Tibial artery (tissue), 4 donors: ENCODE measurements at places on chromosomes 16 and 17.

- peak; percentile 84 for DNase-seq
- peak overlapping the region; percentile 90 for H3K27ac ChIP-seq
- peaks cover 37% of the 10 kb centered on the region for H3K36me3 ChIP-seq
- H3K4me3 ChIP-seq: peak overlapping the region; percentile 91
- no peaks in the 10 kb centered on the region for H3K27me3 ChIP-seq
These were observed 290 bp downstream of the TLCD1 start for GRCh38 chr17:28725660-28726225.

GRCh38 chr16:13560151-13560550, 359.8 kb upstream of the ERCC4 start:
- no peak overlapping the region for H3K27ac ChIP-seq
- peaks cover 2% of the 10 kb centered on the region for H3K27me3 ChIP-seq
- H3K36me3 ChIP-seq: no peaks in the 10 kb centered on the region
- no peak overlapping the region for H3K4me3 ChIP-seq

GRCh38 chr16:47477679-47478078, 16.5 kb downstream of the PHKB start:
- no peaks in the 10 kb centered on the region for H3K36me3 ChIP-seq
- H3K27me3 ChIP-seq: no peaks in the 10 kb centered on the region
- no peak overlapping the region for H3K4me3 ChIP-seq
- H3K27ac ChIP-seq: no peak overlapping the region
- peaks cover 3% of the 10 kb centered on the region for H3K4me1 ChIP-seq

DNA sequence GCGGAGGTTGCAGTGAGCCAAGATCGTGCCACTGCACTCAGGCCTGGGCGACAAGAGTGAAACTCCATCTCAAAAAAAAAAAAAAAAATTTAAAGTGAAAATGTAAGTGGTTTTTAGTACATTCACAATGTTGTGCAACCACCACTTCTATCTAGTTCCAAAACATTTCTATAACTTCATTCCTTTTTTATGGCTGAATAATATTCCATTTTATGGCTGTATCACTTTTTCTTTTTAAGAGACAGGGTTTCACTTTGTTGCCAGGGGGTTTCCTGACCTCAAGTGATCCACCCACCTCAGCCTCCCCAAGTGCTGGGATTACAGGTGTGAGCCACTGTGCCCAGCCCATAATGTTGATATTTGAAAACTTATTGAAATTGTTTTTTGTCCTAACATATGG, 11.7 kb upstream of the CMTM3 start:
- H3K4me3 ChIP-seq: no peak overlapping the region
- no peak overlapping the region for H3K27ac ChIP-seq
- H3K4me1 ChIP-seq: no peaks in the 10 kb centered on the region
- no peaks in the 10 kb centered on the region for H3K36me3 ChIP-seq

DNA sequence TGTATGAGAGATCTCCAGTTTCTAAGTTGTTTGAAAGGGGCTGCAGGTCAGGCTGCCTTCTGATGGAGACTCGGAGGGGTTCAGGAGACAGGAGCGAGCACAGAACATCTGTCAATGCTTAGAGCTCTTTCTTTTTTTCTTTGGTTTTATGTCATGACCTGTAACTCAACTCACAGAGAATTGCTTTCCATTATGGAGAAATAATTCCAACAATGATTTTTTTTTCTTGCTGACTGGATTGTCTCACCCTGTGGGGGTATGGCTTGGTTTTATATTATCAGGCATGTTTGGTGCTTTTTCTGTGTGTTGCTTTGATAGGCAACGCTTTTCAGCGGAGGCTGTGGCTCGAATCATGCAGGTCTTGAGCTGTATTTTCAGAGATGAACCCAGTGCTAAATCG, 10.7 kb upstream of the KCNJ2 start:
- no peak overlapping the region for H3K27ac ChIP-seq
- no peak overlapping the region for H3K4me3 ChIP-seq
- no peak for DNase-seq
- H3K27me3 ChIP-seq: no peaks in the 10 kb centered on the region
- H3K36me3 ChIP-seq: no peaks in the 10 kb centered on the region
- no peaks in the 10 kb centered on the region for H3K4me1 ChIP-seq

GRCh38 chr17:1736348-1737281, 6.1 kb upstream of the SERPINF2 start:
- no peaks in the 10 kb centered on the region for H3K4me1 ChIP-seq
- H3K27ac ChIP-seq: no peak overlapping the region
- DNase-seq: no peak
- H3K4me3 ChIP-seq: no peak overlapping the region

GRCh38 chr16:68228652-68229051, 7.3 kb downstream of the ESRP2 start:
- H3K27ac ChIP-seq: no peak overlapping the region
- no peaks in the 10 kb centered on the region for H3K4me1 ChIP-seq
- no peak overlapping the region for H3K4me3 ChIP-seq
- no peak for DNase-seq

GRCh38 chr16:4805231-4805630, 2.8 kb upstream of the ROGDI start:
- DNase-seq: no peak
- H3K27me3 ChIP-seq: no peaks in the 10 kb centered on the region
- peaks cover 21% of the 10 kb centered on the region for H3K36me3 ChIP-seq
- no peak overlapping the region for H3K4me3 ChIP-seq
- H3K27ac ChIP-seq: no peak overlapping the region

GRCh38 chr16:58393138-58393504, 850 bp downstream of the GINS3 start:
- peak overlapping the region; percentile 61 for H3K27ac ChIP-seq
- H3K4me3 ChIP-seq: peak overlapping the region; percentile 79
- no peak for DNase-seq
- H3K36me3 ChIP-seq: no peaks in the 10 kb centered on the region
- no peaks in the 10 kb centered on the region for H3K27me3 ChIP-seq

DNA sequence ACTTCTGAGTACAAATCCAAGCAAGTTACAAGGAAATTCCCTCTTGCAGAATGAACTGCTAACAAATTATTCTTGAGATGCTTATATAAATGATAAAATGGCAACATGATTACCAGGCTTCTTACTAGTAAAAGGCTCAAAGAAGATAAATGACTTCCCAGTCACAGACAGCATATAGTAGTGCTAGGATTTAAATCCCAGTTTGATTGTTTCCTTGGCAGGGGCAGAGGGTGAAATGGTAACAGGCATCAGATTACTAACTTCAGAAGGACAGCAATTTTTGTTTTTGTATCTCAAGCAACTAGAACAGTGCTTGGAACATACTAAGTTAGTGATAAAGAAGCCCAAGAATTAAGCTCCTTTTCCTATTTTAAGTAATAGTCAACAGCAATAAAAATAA, 102.8 kb downstream of the SSH2 start:
- H3K4me3 ChIP-seq: no peak overlapping the region
- H3K27ac ChIP-seq: no peak overlapping the region
- H3K27me3 ChIP-seq: no peaks in the 10 kb centered on the region
- no peaks in the 10 kb centered on the region for H3K36me3 ChIP-seq
- DNase-seq: no peak

DNA sequence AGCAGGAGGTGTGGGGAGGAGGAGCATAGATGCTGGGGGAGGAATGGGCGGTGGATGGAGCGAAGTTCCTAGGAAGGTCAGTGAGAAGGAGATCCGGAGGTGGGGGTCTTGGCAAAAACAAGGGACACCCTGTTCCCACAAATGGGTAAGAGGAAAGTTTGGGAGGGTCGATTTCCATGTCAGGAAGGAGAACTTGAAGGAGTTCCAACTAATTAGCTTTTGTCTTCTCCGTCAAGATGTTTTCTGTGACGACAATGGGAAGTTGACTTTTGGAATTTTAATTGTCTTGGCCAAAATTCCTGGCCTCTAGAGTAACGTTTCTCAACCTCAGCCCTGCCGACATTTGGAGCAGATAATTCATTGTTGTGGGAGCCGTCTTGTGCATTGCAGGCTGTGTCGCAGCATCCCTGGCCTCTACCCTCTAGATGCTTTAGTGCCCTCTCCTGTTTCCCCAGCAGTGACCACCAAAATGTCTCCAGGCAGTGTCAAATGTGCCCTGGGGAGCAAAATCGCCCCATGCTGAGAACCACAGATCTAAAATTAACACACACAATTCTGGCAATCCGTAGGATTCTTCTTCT, 97.1 kb downstream of the PITPNC1 start:
- H3K4me3 ChIP-seq: no peak overlapping the region
- H3K4me1 ChIP-seq: peaks cover 13% of the 10 kb centered on the region
- no peak overlapping the region for H3K27ac ChIP-seq
- DNase-seq: peak; percentile 32
- no peaks in the 10 kb centered on the region for H3K36me3 ChIP-seq

DNA sequence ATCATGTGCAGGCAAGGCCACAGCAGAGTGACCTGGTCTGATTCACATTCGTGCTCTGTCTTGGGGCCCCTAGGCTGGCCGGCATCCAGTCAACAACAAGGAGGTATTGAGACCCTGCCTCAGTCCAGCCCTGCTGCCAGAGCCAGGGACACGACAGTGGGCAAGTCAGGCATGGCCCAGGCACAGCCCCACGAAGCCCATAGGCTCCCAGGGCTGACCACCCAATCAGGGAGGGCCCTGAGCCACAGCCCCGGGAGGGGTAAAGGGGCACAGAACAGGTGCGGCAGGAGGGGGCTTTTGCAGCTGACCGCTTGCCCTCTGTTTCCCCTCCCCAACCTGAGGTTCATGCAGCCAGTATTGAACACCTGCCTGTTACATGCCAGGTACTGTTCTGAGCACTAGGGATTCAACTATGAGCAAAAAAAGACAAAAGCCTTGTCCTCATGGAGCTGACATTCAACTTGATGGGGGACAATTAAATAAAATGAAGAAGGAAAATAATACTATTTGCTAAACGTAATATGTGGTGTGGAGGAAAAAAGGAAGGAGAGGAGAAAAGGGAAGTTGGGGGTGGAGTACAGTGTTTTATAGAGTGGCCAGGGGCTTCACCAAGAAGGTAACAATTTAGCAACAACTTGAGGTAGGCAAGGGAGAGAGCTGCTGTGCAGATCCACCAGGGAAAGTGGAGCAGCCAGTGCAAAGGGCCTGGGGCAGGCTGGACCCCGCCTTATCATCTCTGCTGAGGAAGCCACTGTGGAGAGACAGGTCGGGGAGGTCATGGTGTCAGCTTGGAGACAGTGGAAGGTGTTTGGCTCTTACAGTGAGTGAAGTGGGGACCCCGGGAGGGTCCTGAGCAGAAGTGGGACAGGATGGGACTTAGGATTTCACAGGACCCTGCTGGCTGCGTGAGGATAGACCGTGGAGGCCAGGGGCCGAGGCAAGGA, 6.1 kb downstream of the DRC3 start:
- H3K4me1 ChIP-seq: no peaks in the 10 kb centered on the region
- H3K4me3 ChIP-seq: no peak overlapping the region
- no peak overlapping the region for H3K27ac ChIP-seq
- DNase-seq: no peak

DNA sequence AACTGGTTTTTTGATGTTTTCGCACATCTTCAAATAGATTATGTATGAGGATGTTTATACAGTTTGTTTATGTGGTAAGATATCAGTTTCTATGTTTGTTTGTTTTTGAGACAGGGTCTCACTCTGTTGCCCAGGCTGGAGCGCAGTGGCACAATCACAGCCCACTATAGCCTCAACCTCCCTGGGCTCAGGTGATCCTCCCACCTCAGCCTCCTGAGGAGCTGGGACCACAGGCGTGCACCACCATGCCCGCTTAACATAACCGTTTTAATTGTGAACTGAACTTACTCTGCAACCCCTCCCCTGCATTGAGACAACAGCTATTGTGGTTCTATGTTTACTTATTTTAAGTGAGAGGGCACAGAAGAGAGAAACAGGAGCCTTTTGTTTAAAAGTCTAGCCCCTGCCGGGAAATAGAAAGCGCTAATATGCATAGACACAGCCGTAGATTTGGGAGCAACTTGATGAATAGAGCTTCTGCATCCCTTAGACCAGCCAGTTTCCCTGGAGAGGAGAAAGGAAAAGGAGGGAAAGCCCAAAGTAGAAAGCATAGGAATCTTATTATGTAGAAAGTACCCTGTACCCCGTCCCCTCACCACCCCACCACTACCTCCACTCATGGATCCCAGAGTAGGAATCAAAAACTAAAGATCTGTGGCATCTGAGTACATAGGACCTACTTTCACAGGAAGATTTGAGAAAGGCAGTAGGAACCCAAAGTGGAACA, 19.6 kb upstream of the APPBP2 start:
- H3K27me3 ChIP-seq: no peaks in the 10 kb centered on the region
- H3K27ac ChIP-seq: no peak overlapping the region
- H3K4me1 ChIP-seq: no peaks in the 10 kb centered on the region

GRCh38 chr16:57373117-57373947, 1.0 kb downstream of the CX3CL1 start:
- H3K27ac ChIP-seq: peak overlapping the region; percentile 90
- H3K36me3 ChIP-seq: no peaks in the 10 kb centered on the region
- H3K4me1 ChIP-seq: no peaks in the 10 kb centered on the region
- no peak for DNase-seq
- H3K4me3 ChIP-seq: peak overlapping the region; percentile 65

DNA sequence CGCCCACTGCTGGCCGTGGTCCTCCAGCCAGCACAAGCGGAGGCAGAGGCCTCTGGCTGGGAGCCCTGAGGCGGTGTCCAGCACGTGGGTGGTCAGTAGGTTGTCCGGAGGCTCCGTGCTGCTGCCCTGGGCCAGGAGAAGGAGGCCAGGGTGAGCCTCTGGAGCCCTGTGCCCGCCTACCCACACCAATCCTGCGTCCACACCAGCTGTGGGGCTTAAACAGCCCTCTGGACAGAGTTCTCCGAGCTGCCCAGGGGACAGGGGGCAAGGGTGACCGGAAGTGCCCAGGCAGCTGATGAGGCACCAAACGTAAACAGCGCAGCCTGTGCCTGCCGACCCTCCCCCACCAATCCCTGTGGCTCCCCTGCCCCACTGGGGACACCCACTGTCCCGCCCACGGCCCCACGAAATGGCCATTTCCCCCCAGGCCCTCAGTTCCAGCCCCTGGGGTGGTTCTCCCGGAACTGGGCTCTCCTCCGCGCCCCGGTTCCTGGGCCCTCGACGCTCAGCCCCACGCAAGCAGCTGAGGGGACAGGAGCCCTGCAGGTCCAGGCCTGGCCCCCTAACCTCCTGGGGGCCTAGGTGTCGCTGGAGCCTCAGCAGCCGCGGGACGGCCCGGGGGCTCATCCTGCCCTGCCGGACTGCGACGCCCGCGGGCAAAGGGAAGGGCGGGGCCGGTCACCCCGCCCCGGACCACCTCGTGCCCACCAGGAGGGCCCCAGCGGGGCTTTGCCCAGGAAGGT, 27.9 kb upstream of the DBNDD1 start:
- peak overlapping the region; percentile 39 for H3K4me3 ChIP-seq
- peak; percentile 60 for DNase-seq
- H3K27ac ChIP-seq: no peak overlapping the region
- peaks cover 13% of the 10 kb centered on the region for H3K4me1 ChIP-seq
- H3K27me3 ChIP-seq: peaks cover 27% of the 10 kb centered on the region
- peaks cover 17% of the 10 kb centered on the region for H3K36me3 ChIP-seq

GRCh38 chr16:333406-334094, 19.0 kb downstream of the AXIN1 start:
- DNase-seq: no peak
- H3K4me1 ChIP-seq: no peaks in the 10 kb centered on the region
- H3K27me3 ChIP-seq: no peaks in the 10 kb centered on the region
- no peaks in the 10 kb centered on the region for H3K36me3 ChIP-seq
- H3K27ac ChIP-seq: no peak overlapping the region
- no peak overlapping the region for H3K4me3 ChIP-seq
